ENCODE measurements at places on chromosomes 2 and 18. TPM values are rescaled to one million over a fixed set of nuclear protein-coding genes. Genes with fewer than 3 reads are reported as not detected.

RNU2-63P gene
- not detected for total RNA-seq

COL5A2 gene
- 1.2 TPM for total RNA-seq

AGBL5 gene
- 12.2 TPM for total RNA-seq

GRCh38 chr18:41993151-41993550 lies 38.1 kb downstream of the PIK3C3 start:
- no peaks in the 10 kb centered on the region for H3K27me3 ChIP-seq
- no peak overlapping the region for H3K27ac ChIP-seq
- H3K4me3 ChIP-seq = no peak overlapping the region
- H3K36me3 ChIP-seq = peaks cover 30% of the 10 kb centered on the region

DNA sequence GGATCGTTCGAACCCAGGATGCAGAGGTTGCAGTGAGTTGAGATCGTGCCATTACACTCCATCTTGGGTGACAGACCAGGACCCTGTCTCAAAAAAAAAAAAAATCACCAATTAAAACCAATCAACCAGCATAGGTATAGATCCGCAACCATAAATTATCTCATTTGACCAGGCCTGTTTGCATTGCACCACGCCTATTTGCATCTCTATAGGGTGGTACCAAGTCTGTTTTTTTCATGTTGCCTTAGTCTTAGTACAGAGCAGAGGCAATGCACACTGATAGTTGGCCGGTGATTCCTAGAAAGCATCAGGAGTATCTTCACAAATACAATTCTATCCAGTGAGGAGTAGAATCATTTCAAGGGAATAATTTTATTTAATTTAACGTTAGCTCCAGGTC lies 9.3 kb upstream of the NPC1 start:
- no peak overlapping the region for H3K27ac ChIP-seq
- H3K27me3 ChIP-seq = peaks cover 5% of the 10 kb centered on the region
- DNase-seq = no peak
- no peaks in the 10 kb centered on the region for H3K36me3 ChIP-seq
- H3K4me1 ChIP-seq = no peaks in the 10 kb centered on the region

- no peaks in the 10 kb centered on the region for H3K27me3 ChIP-seq
- H3K4me3 ChIP-seq = no peak overlapping the region
- H3K27ac ChIP-seq = no peak overlapping the region
- H3K4me1 ChIP-seq = no peaks in the 10 kb centered on the region
These were observed 66.2 kb downstream of the TWIST2 start for GRCh38 chr2:238913931-238914647.

Data from CD4-positive, alpha-beta memory T cell (primary cell).